ENCODE measurements at places on chromosomes 7 and 10.

- DNase-seq: no peak
These were observed 19.1 kb downstream of the LMTK2 start for GRCh38 chr7:98125759-98126158.

GRCh38 chr7:100407285-100408180 is 21.0 kb downstream of the ZCWPW1 start:
- no peak for DNase-seq

GRCh38 chr10:35922876-35923600 is 280.9 kb upstream of the FZD8 start:
- no peak for DNase-seq

GRCh38 chr10:116892907-116893685 is 43.8 kb downstream of the ENO4 start:
- DNase-seq: no peak

DNA sequence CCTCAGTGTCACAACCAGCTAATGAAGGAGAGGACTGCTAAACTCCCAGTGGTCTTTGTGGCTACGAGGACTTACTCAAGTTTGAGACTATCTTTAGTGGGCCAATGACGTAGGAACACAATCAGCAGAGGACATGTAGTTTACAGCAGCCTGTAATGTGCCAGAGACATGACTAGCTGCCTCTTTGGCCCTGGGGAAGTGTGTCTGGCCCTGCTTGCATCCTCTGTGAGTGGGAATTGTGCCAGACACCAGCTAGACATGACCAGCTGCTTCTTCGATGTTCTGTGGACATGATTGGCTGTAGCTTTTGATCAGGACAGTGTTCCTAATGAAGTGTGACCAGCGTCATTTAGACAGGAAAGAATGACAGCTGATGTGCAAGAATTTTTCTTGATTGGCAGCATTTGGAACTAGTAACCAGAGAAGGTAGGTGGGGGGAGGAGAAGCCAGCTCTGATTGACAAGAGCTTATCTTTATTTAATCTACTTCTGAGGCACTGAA is 141.7 kb downstream of the AUTS2 start:
- no peak for DNase-seq

DNA sequence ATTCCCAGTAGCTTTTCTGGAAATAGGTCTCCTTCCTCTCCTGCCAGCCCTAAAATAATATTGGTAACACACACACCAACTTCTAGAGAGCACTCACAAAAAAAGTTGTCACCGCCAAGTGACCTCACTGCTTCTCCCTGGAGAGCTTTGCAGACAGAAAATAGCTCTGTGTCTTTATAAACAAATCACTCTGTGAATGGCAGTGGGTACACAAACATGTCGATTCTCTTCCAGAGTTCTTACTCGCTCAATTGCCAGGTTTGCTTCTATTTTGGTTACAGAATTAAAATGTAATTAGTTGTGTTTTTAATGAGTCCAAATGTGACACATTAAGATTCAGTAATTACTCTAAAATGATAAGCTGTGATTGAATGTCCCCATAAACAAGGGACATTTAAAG is 649.2 kb upstream of the C7orf33 start:
- DNase-seq: no peak

DNA sequence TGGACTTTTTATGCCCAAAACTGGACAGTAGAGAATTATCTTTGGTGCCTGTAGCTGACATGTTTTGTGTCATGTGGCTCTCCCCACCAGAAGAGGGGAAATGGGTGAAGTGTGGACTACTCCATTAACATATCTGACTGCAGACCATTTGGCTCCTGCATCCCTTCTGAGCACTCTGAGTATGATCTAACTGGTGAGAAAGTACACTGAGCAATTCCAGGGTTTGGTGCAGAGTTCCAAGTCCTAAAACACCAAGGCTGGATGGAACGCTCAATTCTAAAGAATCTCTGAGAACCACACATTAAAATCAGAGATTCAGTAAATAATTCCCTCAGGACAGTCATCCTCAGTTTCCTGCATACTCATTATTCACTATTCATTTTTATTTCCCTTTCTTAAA is 22.8 kb upstream of the OSBPL3 start:
- DNase-seq: no peak

DNA sequence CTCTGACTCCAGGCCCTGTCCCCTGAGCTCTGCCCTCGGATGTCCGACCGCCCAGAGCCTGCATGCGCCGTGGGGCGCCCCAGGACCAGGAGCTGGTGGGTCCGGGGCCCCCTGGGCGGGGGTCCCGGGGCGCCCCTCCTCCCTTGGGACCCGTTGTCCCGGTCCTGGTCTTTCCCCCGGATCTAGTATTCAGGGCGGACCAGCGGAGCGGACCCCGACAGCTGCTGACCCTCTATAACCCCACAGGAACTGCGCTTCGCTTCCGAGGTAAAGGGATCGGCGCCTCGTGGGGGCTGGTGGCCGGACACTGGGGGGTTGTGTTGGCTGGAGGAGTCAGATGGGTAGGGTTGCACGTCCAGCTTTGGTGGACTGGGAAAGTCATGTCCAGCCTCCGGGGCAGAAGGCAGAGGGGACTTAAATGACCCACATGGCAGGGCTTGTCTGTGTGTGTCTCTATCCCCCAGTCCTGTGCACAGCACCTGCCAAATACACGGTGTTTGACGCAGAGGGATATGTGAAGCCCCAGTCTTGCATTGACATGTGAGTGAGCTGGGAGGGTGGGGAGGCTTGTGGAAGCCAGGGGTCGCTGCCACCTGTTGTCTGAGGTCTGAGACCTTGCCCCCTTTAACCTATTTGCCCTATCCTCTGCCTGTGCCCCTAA is 520 bp downstream of the MOSPD3 start:
- DNase-seq: no peak

DNA sequence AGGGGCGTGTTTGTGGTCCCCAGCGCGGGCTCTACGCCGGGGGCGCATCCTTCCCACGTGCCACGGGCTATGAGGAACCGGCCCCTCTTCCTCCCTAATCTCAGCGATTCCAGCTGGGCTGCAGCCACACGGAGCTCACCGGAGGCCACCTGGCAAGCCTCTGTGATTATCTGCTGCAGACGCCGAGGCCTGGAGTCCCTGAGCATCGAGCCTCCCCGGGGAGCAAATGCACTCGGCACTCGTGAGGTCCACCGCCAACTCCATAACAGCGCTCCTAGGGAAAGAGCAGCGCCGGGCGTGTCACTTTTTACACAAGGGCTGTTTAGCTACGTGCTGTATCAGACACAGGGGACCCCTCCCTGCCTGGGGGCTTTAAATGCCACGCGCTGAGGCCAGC is 101.2 kb downstream of the DYNC2I1 start:
- DNase-seq: no peak
